ENCODE measurements at places on chromosomes 1 and 21.
A peak's percentile ranks its signal among the peaks of the same experiment; 100 is the strongest.

GRCh38 chr1:8016210-8016894 is 9.8 kb downstream of the ERRFI1 start:
- peak; percentile 37 for DNase-seq

GRCh38 chr21:34826836-34827235 is 158.0 kb downstream of the CLIC6 start:
- no peak for DNase-seq

- DNase-seq: no peak
Observed at GRCh38 chr1:81974222-81974841, 173.6 kb downstream of the ADGRL2 start.

- DNase-seq: no peak
Observed at GRCh38 chr1:92527670-92528069, 40.9 kb upstream of the GFI1 start.

GRCh38 chr21:45525153-45525909 is 16.9 kb downstream of the SLC19A1 start:
- DNase-seq: no peak

All from PC-3 (cell line).